ENCODE measurements at places on chromosomes 3 and 15. TPM values are rescaled to one million over a fixed set of nuclear protein-coding genes. Genes with fewer than 3 reads are reported as not detected.

The ROPN1B gene
- 0.42 TPM for polyA plus RNA-seq

The SERF2 gene
- polyA plus RNA-seq = 608 TPM

DNA sequence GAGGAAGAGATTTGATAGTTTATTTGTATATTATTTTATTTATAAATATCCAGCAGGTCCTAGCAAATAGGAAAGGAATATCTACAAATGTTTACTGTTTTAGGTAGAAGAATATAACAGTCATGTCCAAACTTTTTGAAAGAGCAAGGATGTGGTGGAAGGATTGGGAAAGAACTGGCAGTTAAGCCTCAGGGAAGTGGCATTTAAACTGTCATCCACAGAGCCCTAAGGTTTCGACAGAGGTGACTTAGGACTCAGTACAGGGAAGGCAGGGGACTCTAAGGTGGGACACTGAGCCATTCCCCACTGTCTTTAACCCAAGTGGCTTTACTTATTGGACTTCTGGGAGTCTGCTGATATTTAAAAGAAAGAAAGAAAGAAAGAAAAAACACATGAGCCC, 11.8 kb upstream of the TMEM87A start:
- DNase-seq = no peak

DNA sequence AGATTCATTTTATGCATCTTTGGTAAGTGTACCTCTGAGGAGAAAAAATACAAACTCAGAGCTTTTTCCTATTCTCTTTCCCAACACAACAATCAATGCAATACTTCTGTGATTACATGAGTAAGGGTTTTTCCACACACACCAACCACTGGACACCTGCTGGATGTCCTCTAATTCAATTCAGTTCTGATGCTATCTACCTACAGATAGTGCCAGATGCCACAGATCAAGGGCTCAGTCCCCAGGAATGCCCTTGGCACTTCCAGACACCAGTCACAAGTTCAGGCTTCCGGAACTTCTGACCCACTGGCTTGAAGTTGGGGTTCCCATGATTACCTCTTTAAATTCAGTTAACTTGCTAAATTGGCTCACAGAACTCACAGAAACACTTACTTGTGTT, 511.5 kb downstream of the AGBL1 start:
- no peak for DNase-seq

DNA sequence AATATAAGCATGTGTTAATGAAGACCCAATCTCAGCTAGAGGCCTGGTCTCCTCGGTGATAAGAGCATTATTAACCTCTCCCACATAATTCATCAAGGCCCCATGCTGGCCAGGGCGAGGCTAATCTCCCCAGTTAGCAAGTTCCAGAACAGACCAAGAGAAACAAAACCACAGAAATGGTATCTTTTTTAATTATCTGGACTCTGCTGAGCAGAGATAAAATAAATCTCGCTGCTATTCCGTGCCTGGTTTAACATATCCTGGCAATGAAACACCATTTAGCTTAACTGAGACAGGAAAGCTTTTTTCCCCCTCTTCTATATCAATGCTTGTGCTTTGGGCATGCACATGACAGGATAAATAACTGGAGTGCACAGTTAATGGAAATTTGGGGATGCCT, 72.5 kb upstream of the ARHGEF3 start:
- DNase-seq = no peak

The TNNC1 gene
- polyA plus RNA-seq = 6.8 TPM

- no peak for DNase-seq
Observed at GRCh38 chr3:148950806-148951205, 40.5 kb upstream of the GYG1 start.

- no peak for DNase-seq
Observed at GRCh38 chr15:73108676-73109075, 56.4 kb downstream of the NEO1 start.

DNA sequence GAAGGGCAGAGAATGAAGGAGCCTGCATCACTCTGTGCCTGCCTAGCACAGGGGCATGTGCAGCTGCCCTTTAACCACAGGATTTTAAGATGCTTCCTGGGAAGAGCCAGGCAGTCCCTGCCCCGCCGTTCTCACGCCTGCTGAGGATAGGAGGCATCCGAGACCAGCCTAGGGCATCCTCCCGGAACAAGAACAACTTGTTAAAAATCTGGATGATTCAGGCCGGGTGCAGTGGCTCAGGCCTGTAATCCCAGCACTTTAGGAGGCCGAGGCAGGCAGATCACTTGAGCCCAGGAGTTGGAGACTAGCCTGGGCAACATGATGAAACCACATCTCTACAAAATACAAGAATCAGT, 15.2 kb downstream of the NRROS start:
- no peak for DNase-seq

The SI gene
- polyA plus RNA-seq = not detected

The WDR48 gene
- polyA plus RNA-seq = 79.7 TPM

GRCh38 chr3:98574132-98574531, 19.3 kb downstream of the CPOX start:
- no peak for DNase-seq

GRCh38 chr15:68697711-68698690, 119.2 kb downstream of the CORO2B start:
- no peak for DNase-seq

GRCh38 chr15:34933432-34933975, 36.0 kb downstream of the AQR start:
- DNase-seq = no peak

The HTR3E gene
- not detected for polyA plus RNA-seq

DNA sequence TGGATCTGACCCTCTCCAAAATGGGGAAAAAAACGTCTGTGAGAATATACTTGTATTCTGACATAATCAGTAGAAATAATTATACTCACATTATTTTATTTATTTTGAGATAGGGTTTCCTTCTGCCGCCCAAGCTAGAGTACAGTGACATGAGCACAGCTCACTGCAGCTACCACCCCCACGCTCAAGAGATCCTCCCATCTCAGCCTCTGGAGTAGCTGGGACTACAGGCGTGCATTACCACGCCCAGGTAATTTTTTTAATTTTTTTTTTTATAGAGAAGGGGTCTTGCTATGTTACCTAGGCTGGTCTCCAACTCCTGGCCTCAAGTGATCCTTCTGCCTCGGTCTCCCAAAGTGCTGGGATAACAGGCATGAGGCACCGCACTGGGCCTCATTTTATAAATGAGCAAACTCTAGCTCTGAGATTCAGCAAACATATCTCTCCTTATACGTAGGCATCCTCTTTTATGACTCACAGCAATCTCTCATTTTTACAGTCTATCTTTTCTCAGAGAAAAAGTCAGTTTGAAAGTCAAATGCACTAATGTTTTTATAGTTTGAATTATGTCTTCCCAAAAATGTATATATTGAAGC, 989 bp upstream of the VGLL3 start:
- no peak for DNase-seq

DNA sequence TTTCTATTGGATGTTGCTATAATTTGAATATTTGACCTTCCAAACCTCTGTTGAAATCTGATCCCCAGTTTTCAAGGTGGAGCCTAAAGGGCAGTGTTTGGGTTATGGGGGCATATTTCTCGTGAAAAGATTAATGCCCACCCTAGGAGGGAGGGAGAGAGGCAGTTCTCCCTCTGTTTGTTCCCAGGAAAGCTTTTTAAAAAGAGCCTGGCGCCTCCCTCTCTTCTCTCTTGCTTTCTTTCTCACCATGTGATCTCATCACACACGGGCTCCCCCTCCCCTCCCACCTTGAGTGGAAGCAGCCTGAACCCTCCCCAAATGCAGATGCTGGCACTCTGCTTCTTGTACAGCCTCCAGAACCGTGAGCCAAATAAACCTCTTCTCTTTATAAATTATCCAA, 12.4 kb upstream of the GABRA5 start:
- DNase-seq = no peak

DNA sequence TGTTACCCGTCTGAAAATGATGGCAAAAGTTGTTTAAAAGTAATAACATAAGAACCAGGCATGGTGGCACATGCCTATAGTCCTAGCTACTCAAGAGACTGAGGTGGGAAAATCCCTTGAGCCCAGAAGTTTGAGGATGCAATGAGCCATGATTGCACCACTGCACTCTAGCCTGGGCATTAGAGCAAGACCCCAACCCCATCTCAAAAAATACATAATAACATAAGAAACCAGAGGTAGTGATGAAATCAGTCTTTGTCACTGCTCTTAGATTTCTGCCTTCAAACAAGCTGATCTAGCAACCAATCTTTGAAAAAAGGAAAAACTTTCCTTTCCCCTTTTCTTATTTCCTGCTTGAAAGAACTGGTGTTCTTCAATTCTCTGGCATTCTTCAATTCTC, 71.3 kb downstream of the TMCC1 start:
- no peak for DNase-seq

The PARP15 gene
- polyA plus RNA-seq = 0.36 TPM

- no peak for DNase-seq
Observed at GRCh38 chr3:10312391-10312790, 8.5 kb downstream of the SEC13 start.

DNA sequence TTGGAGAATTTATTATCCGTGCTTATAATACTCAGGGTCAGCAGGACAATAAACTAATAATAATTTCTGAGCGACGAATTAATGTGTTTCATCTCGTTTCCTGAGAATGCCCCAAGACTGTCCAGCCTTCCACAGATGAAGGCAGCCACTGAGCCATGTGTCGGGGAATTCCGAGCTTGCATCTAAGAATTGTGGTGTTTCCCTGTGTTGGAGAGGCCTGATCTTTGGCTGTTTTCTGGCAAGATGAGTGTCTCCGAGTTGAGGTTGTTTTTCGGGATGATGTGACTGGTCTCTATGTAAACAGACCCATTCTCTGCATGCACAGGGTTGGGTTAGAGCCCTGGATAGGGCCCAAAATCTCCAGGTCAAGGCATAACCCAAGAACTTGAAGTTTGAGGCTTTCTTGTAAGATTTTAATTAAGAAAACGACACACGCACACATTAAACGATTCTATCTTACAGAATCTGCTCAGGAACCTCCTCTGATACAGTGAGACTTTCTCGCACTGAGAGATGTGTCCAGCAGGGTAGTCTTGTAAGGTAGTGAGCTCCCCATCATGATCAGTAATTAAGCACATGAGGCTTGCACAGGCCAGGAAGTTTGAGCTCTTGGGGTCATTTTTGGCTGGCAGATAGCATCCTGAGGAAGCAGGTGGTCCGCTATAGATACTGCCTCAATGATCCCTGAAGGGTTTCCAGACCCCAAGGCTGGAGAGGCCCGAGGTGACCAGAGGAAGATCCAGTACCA, 14.4 kb downstream of the FGD5 start:
- no peak for DNase-seq

The C3orf20 gene
- 0.24 TPM for polyA plus RNA-seq

The TRPM7 gene
- polyA plus RNA-seq = 43.0 TPM

- DNase-seq = no peak
Observed at GRCh38 chr3:138786788-138787271, 47.9 kb downstream of the PIK3CB start.

GRCh38 chr15:99441444-99441800, 124.4 kb upstream of the MEF2A start:
- no peak for DNase-seq

DNA sequence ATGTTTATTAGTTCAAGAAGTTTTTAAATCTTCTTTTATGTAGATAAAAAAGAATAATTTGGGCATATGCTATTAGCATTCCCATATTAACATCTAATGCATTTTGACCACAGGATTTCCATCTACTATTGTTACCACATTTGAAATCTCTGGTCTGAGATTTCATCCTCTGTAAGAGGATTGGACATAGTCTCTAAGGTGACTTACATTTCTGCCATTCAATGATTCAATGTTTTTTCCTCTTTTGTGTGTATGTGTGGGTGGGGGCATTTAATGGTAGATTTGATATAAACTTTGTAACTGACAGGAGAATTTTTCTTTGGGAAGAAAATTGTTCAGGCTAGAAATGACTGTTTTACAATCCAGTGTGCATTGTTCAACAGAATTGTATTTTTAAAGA, 307.3 kb upstream of the RBMS3 start:
- DNase-seq = no peak

The ADGRG7 gene
- polyA plus RNA-seq = 0.10 TPM

The PLCB2 gene
- 8.4 TPM for polyA plus RNA-seq

The EDEM1 gene
- polyA plus RNA-seq = 21.6 TPM

GRCh38 chr15:78717956-78718656, 77.1 kb upstream of the CHRNB4 start:
- no peak for DNase-seq

DNA sequence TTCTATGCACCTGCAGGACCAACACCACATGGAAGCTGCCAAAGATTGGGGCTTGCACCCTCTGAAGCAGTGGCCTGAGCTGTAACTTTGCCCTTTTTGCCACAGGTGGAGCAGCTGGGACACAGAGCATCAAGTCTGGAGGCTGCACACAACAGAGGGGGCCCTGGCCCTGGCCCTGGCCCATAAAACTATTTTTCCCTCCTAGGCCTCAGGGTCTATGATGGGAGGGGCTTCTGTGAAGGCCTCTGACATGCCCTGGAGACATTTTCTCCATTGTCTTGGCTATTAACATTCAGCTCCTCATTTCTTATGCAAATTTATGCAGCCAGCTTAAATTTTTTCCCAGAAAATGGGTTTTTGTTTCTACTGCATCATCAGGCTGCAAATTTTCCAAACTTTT, 335.5 kb downstream of the ARPP21 start:
- DNase-seq = no peak

DNA sequence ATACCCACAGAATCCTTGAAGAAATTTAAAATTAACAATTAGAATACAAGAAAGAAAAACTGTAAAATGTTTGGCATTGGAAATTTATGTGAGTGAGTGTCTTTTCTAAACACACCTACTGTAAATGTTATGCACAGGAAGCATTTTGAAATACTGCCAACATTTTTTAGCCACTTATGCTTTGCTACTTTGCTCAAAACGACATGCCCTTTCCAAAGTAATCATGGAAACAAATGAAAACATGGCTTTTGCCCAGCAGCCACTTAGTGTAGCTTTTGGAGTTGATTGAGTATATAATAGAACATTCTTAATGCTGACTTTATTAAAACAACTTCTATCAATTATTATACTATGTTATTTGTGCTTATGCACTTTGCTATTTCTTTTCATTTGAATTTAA, 823.0 kb downstream of the CADM2 start:
- no peak for DNase-seq

The LMAN1L gene
- polyA plus RNA-seq = not detected

The CCNB2 gene
- 43.1 TPM for polyA plus RNA-seq

The PRKAR2A gene
- polyA plus RNA-seq = 43.0 TPM

The CXCR6 gene
- polyA plus RNA-seq = 0.30 TPM

DNA sequence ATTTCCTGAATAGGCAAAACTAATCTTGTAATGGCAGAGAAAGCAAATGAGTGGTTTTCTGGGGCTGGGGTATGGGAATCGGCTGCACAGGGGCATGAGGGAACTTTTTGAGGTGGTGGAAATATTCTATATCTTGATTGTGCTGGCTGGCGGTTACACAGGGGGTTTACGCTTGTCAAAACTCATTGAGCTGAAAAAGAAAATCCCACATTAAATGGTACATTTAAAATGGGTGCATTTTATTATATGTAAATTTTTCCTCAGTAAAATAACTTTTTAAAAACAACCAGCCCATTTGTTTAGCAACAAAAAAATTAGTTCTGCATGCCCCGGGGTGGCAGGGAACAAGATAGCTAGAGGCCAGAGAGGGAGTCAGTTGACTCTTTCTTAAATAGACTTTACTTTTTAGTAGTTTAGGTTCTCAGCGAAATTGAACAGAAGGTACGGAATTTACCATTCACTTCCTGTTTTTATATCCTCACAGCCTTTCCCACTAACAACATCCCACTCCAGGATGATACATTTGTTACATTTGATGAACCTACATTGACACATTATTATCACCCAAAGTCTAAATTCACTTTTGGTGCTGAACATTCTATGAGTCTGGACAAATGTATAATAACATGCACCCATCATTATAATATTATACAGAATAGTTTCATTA, 41.2 kb upstream of the BCL2A1 start:
- no peak for DNase-seq

The DUOXA2 gene
- not detected for polyA plus RNA-seq

The SLC28A1 gene
- polyA plus RNA-seq = 8.5 TPM
